ENCODE measurements at places on chromosomes 11 and 22.

DNA sequence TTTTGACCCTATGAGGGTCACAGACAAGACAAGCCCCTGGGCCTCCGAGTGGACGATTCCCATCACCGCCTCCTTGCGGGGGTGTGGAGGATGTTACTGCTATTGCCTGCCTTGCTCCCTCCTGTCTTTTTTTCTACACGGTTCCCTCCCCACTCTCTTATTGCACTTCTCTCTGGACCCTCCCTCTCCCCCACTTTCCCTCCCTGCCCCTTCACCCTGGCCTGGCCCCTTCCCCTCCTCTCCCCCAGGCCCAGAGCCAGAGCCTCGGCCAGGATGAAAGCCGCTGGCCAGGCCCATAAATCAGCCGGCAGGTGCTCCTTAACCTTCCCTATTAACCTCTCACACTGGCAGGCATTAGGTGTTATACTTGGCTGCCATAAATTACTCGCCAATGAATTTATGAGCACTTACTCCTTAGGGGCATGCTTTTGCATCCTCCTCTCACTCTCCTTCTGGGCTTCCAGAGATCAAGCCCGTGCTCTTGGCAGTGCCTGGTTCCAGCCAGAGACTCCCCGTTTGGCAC is 18.3 kb upstream of the ALX4 start:
- no peak for DNase-seq

- DNase-seq: no peak
Observed at GRCh38 chr11:40370821-40371616, 1088.4 kb downstream of the LRRC4C start.

DNA sequence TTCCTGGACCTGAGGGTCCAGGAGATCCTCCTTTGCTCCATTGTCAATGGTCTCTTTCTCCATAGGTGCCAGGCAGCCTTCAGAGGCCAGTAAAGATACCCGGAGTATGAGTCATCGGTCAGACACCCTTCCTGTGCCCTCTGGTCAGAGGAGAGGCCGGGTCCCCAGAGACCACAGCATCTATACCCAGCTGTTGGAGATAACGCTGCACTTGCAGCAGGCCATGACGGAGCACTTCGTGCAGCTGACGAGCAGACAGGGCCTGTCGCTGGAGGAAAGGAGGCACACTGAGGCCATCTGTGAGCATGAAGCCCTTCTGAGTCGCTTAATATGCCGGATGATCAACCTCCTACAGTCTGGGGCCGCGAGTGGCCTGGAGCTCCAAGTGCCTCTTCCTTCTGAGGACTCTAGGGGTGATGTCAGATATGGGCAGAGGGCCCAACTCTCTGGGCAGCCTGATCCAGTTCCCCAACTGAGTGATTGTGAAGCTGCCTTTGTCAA is at the start of gene ACCSL:
Gene ACCSL (plus strand): TSS at position 51 of the 501 bp plus-strand sequence. CDS start 56 bp downstream, at position 107.
- no peak for DNase-seq

DNA sequence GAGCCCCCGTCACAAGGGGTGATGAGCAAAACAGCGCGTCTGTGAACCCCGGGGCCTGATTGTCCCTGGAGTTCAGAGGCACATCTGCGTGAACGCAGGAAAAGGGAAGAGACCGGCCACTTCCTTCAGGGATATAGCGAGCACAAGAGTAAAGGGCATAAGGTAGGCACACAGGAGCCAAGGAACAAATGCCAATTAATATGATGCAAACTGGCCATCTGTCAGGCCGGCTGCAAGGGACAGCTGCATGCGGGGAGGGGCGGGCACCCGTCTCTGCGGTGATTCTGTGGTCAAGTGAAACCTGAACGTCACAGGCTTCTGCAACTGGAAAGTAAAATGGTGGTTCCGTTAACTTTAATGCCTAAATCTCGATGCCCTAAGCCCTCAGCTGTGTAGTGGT is 64.7 kb downstream of the TRIM29 start:
- DNase-seq: no peak

GRCh38 chr22:48152164-48152775 is 1389.8 kb downstream of the TBC1D22A start:
- DNase-seq: no peak

DNA sequence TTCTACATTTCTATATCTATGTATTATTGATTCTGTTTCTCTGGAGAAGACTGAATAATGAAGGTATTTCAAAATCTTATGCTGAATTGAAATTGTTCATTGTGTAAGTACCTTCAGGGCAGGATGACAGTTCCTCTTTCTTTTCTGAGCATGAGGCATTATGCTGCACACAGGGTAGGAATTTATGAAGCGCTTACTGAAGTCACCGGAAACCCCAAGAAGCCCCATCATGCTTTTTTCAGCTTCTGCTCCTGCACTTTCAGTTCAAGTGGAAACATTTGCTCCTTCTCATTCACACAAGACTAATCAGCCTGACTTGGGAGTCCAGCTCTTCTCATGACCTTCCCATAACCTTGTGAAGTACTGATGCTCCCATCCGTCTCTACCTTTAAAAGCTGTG is 314.7 kb upstream of the SORL1-AS1 start:
- DNase-seq: peak; percentile 21

- DNase-seq: no peak
Observed at GRCh38 chr11:61737636-61738386, 14.6 kb upstream of the MYRF start.

DNA sequence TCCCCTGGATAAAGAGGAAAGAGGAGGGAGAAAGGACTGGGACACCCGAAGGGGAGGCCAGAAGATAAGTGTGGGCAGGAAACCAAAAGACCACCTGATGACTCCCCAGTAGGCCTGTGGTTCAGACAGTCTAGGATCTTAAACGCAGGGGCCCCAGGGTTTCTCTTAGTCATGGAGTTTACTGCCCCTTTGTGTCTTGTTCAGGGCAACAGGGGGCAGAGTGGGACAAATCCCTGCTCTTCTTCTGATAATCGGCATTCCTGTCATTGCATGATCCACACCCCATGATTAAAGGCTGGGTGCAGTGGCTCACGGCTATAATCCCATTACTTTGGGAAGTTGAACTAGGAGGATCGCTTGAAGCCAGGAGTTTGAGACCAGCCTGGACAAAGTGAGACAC is 4.7 kb upstream of the TMPRSS13 start:
- no peak for DNase-seq

- DNase-seq: no peak
Observed at GRCh38 chr22:48844056-48844675, 983.5 kb downstream of the BRD1 start.

- DNase-seq: no peak
Observed at GRCh38 chr11:31956310-31956709, 134.6 kb upstream of the RCN1 start.

GRCh38 chr22:19943082-19944026 is 1.7 kb upstream of the TXNRD2 start:
- DNase-seq: no peak

DNA sequence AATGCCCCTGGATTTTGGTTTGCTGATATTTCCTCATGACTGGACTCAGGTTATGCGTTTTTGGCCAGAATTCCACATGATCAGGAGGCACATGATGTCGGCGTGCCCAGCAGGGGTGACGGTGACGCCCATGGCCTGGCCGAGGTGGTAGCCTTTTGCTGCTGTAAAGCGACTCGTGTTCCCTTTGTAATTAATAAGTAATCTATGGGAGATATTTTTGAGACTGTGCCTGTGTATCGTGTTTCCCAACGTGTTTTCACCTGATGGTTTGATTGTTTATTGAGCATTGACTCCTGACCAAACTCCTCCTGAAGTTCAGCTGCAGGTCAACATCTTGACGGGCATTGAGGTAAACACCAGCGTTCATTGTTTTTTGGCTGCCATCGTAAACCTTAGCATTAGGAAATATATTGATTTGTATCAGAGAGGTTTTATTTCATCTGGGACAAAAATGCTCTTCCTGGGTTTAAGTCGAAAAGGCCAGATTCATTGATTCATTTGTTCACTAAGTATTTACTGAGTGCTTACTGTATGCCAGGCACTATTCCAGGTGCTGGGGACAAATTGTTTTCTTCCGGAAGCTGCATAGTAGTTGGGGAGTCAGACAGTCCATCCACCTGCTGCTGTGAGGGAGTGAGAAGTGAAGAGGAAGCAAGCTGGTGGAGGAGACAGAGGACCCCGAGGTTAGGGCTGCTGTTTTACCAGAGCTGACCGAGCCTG is 23.6 kb downstream of the DCPS start:
- DNase-seq: no peak

DNA sequence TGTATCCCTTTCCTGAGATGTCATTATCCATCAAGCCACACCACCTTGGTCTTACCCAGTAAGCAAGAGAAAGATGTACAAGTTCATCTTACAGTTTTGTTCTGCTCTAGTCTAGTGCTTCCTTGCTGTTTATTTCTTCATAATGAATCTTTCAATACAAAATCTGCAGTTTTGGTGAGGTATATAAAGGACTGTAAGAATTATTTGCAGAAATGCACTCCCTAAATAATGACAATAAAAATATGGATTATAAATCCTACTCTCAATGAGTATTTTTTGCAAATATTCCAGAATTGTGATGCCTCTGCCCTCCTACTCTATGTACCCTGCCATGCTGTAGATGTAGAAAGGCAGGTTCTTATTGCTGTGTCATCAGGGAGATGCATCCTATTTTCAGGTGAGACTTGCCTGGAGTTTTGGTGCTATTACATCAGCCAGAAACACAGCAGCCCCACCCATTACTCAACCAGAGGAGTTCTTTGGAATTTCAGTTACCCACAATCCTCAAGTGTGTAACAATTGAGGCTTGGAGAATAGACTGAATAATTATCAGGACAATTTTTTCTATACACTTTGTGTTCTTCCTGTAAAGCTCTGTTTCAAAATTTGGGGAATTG is at the start of gene OR10S1:
Gene OR10S1 (minus strand): TSS at position 51 of the 617 bp plus-strand sequence. CDS start 117 bp downstream, outside the sequence.
- no peak for DNase-seq

DNA sequence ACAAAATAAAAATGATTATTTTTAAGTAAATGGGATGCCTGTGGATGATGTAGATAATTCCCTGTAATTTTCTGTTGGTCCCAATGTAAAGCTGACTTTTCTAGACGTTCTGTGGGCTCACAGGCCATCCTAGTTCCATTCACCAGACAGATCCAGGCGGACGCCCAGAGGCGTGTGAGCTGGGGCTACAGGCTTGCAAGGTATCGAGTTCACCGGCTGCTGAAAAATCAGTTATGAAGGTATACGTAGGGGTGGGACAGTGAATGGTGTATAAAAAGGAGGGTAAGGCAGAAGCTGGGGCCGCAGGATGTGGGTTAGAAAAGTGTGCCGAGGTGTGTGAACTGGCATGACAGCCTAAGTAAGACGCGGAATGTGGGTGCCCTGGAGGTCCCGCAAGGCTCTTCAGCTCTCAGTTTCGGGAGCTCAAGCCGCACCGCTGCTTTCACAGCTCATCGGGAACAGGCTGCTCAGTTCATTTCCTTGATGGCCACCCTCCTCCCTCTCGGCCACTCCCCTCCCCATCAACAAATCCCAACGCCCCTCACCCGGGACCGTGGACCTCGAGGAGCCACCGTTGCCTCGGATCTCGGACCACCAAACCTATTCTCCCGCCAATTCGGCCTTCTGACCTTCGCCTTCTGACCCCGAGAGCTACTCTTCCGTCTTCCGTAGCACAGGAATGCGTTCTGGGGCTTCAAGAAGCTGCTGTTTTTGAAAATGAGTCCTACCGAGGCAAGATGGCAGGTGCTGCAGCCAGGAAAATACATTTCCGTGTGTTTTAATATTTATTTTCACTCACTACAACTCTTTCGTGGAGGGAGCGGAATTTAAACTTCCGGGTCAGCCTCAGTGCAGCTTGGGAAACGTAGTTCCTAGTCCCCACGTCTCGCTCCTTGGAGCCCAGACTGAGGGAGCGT is at the start of gene XNDC1N:
Gene XNDC1N (minus strand): TSS at position 775 of the 917 bp plus-strand sequence. CDS start 5,241 bp downstream, outside the sequence.
- DNase-seq: peak; percentile 78

GRCh38 chr22:50526834-50527801 is 1.7 kb upstream of the SCO2 start:
- DNase-seq: no peak

DNA sequence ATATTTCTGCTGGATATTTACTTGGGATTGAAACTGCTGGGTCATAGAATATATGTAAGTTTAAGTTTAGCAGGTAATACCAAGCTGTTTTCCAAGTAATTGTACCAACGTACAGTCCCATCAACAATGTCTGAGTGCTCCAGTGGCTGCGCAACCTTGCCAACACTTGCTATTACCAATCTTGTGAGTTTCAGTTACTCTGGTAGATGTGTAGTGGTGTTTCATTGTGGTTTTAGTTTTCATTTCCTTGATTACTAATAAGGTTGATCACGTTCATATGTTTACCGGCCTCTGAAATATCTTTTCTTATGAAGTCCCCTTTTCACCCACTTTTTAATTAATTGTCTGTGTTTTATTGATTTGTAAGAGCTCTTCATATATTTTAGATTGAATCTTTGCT is 370.6 kb upstream of the CADM1 start:
- no peak for DNase-seq

GRCh38 chr11:8168485-8169257 is at the start of gene RIC3:
Gene RIC3 (minus strand): TSS chr11:8169025. CDS start chr11:8168989, 36 bp downstream.
- peak; percentile 79 for DNase-seq

- DNase-seq: no peak
Observed at GRCh38 chr11:59841514-59841913, 3.8 kb downstream of the CBLIF start.

GRCh38 chr11:121067962-121068647 is 32.9 kb upstream of the TECTA start:
- no peak for DNase-seq
